ENCODE measurements at places on chromosomes 11 and 22.

DNA sequence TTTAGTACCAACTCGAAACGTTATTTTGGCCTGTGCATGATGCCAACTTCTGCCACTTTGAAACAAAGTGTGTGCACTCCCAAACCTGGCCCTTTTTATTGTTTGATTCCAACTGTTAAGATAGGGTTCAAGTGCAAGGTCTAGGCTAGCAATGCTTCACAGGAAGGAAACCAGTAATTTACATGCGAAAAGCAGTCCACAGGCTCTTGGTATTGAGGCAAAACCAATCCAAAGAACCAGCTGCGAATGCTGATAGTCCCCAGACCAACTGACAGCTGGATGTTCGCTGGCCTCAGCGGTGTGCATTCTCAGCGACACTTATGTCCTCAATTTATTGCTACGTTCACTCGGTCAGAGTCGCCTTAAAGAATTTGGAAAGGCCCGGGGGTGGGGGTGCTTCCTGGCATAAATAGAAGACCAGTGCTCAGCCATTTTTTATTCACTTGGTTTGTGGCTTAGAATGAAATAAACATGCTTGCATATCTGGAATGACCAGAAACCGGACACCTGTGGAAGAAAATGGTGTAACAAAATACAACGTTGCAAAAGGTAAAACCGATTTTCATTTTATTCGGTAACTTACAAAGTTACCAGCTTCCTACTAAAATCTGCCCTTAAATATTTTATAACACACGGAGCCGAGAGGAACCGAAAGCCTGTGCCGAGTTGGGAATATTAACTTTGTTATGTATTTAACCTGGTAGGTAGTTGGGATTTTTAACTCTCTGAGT, 1.6 kb downstream of the CPT1A start:
- DNase-seq = no peak

- DNase-seq = no peak
Observed at GRCh38 chr11:86615487-86615886, 56.9 kb downstream of the ME3 start.

DNA sequence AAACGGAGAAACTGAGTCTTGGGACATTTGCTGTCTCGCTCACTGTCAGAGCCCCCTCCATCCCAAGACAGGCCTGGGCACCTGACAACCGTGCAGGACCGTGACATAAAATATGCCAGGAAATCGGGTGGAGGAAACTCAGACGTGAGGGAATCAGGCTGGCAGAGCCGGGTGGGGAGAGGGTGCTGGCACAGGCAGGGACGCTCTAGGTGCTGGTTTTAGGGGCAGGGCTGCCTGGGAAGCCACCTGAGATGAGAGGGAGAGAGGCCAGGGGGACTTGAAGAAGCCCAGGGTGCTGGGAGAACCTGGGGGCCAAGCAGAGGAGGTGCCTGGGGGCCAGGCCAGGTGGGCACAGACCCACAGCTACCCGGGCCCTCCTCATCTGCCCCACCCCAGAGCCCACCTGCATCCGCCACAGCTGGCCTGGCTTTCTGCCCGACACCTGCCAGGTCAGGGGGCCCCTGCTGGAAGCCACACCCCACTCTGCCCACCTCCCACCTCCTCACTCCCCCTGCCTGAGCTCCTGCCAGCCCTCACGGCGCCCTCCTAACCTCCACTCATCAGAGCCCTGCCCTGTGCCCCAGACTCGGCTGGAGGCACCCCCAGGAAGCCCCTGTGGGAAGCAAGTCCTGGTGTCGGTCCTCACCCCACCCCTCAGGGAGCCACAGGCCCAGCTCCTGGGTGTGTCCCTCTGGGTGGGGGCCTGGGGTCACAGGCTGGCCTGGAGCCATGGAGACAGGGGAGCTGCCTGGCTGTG, 27.3 kb upstream of the MUC5AC start:
- no peak for DNase-seq

DNA sequence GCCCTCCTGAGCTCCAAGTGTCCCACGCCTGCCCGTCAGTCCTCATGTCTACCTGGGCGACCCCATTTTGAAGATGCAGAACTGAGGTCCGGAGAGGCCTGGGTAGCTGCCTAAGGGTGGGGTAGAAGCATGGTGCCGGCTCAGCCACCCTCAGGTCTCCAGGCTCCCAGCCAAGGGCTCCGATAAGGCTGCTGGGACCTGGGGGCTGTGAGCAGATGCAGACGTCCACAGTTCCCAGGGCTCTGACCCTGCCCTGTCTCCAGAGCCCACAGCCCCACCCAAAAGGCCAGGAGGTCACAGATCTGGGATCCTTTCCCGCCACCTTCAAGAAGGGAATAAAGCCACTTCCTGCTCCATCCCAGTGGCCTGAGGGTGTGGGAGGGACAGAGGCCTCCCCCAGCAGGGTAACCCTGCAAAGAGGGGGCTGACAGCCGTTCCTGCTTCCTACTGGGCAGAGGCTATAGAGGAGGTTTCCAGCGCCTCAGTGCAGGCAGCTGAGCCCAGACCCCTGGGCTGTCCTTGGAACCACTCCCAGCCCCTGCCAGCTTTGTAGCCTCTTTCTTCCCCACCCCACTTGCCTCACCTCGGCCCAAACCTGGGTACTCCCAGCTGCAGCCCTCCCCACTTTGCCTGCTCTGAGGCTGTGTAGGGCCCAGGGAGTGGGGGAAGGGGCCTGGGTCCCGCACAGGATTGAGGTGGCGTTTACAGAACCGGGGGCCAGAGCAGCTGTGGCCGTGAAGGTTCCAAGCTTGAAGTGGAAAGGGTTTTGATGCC, 85.5 kb downstream of the CDKN1C start:
- no peak for DNase-seq

- no peak for DNase-seq
Observed at GRCh38 chr22:41447435-41448188, 1.0 kb upstream of the TOB2 start.
